H54 (cell line): ENCODE measurements at places on chromosomes 4 and X.

DNA sequence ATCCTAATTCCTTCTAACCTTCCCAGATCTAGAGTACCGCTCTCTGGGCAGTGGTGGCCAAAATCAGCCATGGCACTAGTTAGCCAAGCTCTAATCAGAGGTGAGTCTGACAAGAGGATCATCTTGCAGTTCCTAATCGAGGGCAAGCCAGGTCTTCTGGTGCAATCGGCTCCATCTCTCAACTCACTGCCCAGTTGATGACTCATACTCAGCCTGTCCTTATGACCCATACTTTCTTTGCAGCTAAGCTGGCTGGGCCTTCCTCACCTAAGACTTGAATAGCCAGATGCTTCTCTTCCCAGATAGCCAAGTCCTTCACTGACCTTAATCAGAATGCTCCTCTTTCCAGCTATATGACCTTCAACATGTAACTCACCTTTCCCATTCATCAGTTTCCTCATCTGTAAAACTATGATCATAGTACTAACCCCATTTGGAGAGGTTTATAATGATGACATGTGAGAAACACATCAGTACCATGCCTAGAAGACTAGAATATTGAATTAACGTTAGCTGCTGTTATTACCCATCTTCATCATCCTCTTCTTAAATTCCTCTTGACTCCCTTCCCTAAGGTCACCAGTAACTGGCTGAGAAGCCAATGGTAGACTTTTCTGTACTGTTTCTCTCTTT lies 57.1 kb downstream of the RELL1 start:
- DNase-seq = peak; percentile 49

DNA sequence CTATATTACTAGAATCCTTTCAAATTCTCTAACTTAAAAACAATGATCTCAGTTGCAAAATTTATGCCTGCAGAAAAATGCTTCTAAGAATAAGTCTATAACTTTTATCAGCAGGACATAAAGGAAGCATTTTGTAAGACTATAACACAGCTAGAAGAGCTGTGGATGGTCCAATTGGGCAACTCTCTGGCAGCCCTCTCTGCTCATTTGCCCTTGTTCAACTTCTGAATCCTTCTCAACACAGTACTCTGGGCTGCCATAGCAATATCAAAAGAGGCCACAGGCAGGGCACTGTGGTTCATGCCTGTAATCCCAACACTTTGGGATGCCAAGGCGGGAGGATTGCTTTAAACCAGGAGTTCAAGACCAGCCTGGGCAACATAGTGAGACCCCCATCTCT lies 88.5 kb downstream of the MID1 start:
- no peak for DNase-seq

DNA sequence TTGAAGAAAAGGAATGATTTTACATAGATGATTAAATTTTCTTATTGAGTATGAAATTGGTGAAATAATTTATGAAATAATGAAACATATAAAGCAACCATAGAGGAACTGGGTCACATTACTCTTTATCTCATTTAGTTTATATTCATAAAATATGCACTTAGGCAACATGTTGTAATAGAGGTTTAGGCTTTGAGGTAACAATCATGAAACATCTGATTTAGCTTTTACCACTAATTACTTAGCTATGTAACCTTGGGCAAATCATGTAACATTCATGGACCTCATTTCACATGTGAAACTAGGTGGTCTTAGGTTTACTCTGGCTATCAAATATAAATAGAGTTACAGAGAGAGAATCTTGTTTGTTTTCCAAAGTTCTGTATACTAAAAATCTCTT lies 54.5 kb upstream of the SMARCA5 start:
- DNase-seq = no peak

DNA sequence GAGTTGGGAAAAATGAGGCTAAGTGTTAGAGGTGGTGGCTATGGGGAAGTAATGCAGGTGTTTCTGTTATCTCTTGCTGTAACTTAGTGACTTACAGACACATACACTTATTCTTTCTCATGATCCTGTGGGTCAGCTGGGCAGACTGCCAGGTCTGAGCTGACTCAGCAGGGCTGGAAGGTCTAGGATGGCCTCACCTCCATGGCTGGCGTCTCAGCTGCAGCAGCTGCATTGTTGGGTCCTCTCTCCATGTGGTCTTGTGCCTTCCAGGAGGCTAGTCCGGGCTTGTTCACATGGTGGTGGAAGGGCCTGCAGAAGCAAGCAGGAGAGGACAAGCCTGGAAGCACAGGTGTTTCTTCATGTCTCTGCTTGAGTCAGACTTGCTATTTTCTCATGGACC lies 172.7 kb downstream of the NHS start:
- peak; percentile 17 for DNase-seq

DNA sequence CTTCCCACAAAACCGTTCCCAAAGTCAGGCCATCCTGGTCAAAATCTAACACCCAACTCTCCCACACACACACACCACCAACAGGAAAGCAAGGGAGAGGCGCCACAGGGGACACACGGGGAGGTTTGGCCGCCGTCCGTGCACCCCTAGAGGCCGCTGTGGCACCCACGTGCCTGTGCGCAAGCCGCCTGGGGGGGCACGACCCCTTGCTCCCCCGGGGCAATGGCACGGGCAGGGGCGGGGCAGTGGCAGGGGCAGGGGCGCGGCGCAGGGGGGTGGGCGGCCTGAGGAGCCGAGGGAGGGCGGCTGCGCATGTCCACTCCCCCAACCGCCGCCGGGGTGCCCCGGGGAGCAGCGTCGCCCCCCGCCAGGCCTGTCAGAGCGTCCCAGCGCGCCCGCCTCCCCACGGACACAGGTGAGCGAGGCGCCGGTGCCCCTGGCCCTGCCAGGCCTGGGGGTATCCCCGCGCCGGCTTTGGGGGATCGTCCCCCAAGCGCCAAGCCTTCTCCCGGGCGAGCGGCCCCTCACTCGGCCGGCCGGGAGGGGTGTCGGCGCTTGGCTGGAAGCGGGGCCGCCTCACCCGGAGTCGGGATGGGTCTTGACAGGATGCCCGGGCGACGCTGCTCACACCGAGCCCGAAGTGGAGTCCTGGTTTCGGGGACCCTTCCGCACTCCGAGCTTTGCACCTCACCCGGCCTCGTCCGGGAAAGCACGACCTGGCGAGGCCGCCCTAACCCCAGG lies at the start of gene ERAS:
ERAS (plus strand) TSS at position 379 of the 741 bp plus-strand sequence. CDS start 2,611 bp downstream, outside the sequence.
- DNase-seq = no peak

DNA sequence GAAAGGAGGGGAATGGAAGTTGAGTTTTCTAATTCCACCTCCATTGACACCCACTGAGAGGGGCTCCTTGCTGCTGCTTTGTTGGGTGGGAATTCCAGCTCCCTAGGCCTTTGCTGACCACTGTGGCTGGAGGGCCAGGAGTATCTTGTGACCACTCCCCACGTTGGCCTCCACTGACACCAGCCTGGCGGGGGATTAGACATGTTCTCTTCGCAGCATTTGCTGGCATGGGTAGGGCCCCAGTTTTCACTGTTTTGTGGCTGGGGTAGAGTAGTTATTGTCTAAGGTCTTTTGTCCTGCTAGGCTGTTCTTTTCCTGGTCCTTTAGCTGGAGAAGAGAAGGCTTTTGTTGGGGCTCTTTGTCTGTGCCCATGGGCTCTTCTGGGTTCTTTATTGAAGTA lies 116.7 kb downstream of the CDKL5 start:
- no peak for DNase-seq

DNA sequence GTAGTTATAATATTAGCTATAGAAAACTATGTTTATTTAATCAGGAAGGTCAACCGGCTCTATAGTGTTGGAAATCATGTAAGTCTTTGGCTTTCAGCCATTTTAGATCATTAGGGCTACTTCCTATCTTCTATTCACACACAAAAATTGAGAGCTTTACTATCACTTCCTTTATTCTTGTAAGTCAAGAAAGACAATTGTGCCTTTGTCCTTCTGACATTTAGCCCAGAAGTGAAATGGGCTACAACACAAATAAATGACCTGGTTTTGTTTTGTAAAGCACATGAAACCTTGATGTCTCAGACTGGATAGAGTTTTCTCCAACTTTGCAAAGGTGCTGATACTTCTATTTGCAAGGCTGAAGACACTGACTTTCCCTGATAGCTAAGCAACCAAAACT lies 122.4 kb upstream of the ACSL4 start:
- DNase-seq = no peak

DNA sequence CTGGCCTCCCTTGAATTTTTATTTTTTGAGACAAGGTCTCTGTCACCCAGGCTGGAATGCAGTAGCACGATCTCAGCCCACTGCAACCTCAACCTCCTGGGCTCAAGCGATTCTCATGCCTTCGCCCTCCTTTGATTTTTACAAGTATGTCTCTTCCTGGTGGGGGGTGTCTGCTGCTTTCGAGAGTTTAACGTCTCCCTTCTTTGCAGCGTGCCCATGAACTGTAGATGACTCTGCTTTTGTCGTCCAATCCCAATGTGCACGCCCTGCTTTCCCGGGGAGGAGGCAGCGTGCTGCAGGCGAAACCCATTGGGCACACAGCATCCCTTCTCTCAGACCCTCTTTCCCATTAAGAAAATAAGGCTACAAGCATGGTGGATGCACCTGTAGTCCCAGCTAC lies 7.0 kb downstream of the PRKX start:
- DNase-seq = no peak

- DNase-seq = no peak
Observed at GRCh38 chrX:145751943-145752342, 65.7 kb upstream of the SLITRK2 start.

- no peak for DNase-seq
Observed at GRCh38 chr4:81854406-81854805, 382.7 kb upstream of the RASGEF1B start.

DNA sequence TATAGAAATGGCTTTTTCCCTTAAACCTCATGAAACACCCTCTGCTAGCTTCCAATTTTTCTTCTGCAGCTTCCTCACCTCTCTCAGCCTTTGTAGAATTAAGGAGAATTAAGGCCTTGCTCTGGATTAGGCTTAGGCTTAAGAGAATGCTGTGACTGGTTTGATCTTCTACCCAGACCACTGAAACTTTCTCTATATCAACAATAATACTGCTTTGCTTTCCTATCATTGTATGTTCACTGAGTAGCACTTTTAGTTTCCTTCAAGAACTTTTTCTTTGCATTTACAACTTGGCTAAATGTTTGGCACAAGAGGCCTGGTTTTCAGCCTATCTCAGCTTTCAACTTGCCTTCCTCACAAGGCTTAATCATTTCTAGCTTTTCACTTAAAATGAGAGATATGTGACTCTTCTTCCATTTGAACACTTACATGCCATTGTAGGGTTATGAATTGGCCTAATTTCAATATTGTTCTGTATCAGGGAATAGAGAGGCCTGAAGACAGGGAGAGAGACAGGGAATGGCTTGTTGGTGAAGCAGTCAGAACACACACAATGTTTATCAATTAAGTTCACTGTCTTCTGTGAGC lies 28.2 kb downstream of the TMEM154 start:
- no peak for DNase-seq

- DNase-seq = peak; percentile 6
Observed at GRCh38 chrX:130772105-130772775, 130.8 kb downstream of the ENOX2 start.

- DNase-seq = no peak
Observed at GRCh38 chr4:23171976-23172375, 479.2 kb downstream of the GBA3 start.

DNA sequence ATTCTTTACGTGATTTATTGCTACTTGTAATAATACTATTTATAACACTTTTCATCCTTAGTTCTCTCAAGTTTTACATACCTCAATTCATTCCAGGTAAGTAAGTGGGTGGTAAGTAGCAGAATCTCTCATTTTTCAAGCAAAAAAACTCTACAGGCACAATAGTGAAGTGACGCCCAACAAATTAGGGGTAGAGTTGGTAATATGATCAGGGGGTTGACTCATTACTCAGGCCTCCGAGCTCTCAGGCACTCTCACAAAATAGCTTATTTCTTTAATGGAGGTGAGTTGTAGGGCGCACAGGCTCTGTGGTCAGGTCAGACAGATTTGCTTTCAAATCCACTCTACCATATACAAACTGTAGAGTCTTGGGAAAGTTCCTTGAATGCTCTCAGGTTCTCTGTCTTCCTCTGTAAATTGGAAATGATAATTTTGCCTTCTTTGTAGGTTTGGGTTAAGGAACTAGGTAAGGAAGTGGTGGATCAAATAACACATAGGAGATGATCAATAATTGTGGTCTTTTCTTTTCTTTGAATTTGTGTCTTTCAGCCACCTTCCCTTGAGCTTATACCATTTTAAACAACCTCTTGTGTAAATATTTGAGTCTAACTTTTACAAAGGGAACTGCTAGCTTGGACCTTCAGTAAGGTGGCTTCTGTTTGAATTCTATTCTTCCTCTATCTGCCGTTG lies 134.9 kb upstream of the LEF1 start:
- DNase-seq = no peak

- DNase-seq = no peak
Observed at GRCh38 chr4:38967260-38968095, 64.7 kb downstream of the TMEM156 start.

GRCh38 chrX:104712515-104712914 lies 146.5 kb downstream of the IL1RAPL2 start:
- no peak for DNase-seq

GRCh38 chr4:146271466-146271865 lies 57.1 kb downstream of the REELD1 start:
- DNase-seq = no peak

- DNase-seq = no peak
Observed at GRCh38 chrX:10326578-10326977, 169.8 kb downstream of the CLCN4 start.

DNA sequence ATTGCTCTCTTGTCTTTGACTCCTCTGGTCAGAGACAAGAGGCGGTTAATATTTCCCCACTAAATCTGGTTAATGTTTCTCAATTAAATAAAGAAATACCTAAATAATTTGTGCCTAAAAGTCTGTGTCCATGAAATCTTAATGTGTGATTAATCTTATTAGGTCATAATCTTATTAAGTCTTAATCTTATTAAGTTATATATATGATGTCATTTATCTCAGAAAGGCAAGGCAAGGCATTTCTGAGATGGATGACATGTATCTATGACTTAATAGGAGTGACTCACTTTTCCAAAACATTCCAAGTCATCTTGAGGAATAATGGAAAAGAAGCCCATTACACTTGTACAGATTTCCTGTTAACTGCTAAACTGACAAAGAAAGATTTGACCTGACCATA lies 74.7 kb downstream of the TRAM1L1 start:
- no peak for DNase-seq

DNA sequence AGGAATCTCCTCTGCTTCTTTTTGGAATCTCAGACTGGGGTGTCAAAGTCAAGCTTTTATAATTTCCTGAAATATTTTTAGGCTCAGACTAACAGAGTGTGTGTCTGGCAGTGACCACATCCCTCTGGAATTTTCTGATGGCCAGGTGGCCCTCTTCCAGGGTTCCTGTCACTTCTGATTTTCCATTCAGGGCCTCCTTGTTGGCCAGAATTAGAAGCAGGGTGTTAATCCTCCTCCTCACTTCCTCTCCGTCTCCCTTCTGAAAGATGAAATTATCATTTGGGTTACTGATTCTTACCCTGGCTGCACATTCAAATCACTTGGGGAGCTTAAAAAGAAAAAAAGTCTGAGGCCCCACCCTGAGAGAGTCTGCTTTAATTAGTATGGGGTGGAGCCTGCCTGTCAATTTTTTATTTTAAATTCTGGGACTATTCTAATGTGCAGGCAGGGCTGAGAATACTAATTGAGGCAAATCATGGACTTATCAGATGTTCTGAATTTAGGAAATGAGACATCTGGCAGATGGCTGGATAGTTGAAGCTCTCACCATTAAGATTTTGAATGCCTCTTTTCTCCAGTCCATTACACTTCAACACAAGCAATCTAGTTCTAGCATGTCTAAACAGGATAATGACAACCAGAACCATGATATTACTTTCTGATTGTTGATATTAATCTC lies 43.2 kb downstream of the HAND2 start:
- no peak for DNase-seq

GRCh38 chrX:68343551-68343950 lies 89.7 kb downstream of the OPHN1 start:
- DNase-seq = no peak
